ENCODE measurements at places on chromosomes 7 and 10.

- DNase-seq, result peak; percentile 40
Measured at GRCh38 chr7:18352339-18353255, 143.0 kb upstream of the HDAC9 start.

- no peak for DNase-seq
Measured at GRCh38 chr10:47299611-47300428, at the start of gene GDF10. GDF10 (plus strand) TSS chr10:47300197; CDS start chr10:47300652, 455 bp downstream.

- no peak for DNase-seq
Measured at GRCh38 chr10:59586407-59586891, 123.2 kb downstream of the SLC16A9 start.

DNA sequence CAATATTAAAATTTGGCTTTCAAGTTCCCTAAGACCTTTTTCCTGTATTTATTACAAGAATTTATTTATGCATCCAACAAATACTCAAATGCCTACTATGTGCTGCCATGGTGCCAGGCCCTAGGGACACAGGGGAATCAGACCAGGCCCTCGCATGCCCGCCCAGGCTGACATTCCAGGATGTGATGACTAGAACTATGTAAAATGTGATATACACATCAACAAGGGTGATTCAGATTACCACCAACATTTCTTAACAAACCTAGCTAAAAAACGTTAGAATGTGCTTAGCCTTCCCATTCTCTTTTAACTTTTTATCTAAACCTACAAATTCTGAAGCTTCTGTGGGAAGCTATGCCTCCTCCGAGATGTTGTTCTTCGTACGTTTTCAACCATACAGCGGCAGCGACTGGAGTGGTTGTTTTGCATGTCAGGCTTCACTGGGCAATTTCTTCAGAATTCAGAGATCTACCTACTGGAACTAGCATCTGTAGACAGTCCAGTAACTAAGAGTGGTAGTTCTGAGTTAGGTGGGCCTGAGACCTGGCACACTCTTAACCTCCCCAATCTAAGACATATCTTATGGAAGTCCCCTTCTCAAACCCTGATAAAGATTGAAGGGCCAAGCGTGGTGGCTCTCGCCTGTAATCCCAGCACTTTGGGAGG, 22.1 kb downstream of the GNA12 start:
- no peak for DNase-seq

DNA sequence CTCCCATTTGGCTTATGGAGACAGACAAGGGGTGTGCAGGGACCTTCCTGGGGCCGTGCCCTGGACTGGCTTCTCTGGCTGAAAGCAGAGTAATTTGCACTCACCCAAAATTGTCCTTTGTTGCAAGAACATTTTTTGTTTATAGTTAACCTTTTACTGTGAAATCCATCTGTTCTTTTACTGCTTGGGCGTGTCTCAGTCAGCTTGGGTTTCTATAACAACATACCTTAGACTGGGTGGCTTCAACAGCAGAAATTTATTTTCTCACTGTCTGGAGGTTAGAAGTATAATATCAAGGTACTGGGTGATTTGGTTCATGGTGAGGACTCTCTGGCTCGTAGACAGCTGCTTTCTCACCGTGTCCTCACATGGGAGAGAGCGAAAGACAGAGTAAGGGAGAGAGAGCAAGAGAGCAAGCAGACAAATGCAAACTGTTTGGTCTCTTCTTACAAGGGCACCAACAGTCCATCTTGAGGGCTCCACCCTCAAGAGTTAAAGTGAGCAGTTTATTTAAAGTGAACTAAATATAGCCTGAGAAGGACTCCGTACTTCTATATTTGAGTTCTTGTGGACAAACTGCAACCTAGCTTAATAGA, 131.0 kb upstream of the NPY start:
- DNase-seq, result no peak
